COR-L47 (cell line): ENCODE measurements at places on chromosomes 13 and 19.

- DNase-seq, result no peak
Observed at GRCh38 chr19:54158812-54159351, 639 bp downstream of the LENG1 start.

- no peak for DNase-seq
Observed at GRCh38 chr19:38686530-38686888, 39.1 kb downstream of the ACTN4 start.

DNA sequence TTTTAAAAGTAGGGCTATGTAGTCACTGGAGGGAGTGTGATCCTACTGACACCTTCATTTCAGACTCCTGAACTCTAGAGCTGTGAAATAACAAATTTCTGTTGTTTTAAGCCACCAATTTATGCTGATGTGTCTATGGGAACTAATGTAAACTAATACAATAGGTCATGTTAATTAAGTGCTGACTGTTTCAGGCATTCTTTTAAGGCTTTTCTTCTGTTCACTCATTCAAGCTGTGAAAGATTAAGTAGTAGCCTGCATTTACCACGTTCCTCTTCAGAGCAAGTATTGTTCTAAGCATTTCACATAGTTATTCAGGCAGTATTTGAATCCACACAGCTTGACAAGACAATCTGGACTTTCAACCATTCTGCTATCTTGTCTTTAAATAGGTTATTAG lies 1135.0 kb downstream of the SLITRK1 start:
- no peak for DNase-seq

DNA sequence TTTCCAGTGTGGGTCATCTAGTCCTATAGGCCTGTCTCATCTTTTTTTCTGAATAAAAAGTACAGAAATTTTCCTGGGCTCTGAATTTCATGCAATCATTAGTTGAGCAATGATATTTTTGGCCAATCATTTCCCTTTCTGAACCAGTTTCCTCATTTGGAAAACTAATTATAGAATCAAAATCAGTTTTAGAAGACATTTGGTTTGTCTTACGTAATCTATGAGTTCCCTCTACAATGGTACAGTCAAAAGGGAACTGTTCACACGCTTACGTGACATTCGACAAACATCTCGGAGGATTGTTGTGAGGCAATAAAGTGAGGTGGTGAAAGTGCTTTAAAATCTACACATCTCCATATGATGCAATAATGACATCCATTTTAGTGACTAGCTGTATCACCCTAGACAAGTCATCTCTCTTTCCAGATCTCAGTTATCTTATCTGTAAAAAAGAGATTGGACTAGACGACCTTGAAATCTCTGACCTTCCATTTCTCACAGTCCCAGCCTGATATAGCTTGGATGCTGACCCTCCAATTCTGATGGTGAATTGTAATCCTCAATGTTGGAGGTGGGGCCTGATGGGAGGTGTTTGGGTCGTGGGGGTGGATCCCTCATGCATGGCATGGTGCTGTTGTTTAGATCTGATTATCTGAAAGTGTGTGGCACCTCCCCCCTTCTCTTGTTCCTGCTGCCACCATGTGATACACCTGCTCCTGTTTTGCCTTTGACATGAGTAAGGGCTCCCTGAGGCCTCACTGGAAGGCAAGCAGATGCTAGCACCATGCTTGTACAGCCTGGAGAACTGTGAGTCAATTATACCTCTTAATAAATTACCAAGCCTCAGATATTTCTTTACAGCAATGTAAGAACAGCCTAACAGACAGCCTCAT lies 26.7 kb downstream of the FLT1 start:
- DNase-seq, result no peak

- DNase-seq, result no peak
Observed at GRCh38 chr13:51636349-51636890, 52.2 kb downstream of the WDFY2 start.

GRCh38 chr13:36712770-36713169 lies 39.0 kb downstream of the SERTM1 start:
- no peak for DNase-seq

GRCh38 chr19:57583104-57583520 lies 833 bp upstream of the ZIK1 start:
- no peak for DNase-seq

DNA sequence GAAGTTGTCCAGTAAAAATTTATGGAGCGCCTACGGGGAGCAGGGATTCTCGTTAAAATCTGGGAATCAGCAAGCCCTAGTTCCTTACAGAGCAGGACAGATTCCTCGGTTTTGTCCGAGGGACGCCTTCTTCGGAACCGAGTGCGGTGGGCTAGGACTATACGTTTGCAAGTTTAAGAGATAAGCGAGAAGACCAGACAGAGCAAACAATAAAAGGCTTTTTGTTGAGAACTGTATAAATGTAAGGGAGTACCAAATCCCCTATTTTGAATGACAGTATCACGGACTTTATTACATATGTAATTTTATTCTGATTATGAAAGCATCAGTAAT lies 971 bp upstream of the ANKRD10 start:
- DNase-seq, result no peak

DNA sequence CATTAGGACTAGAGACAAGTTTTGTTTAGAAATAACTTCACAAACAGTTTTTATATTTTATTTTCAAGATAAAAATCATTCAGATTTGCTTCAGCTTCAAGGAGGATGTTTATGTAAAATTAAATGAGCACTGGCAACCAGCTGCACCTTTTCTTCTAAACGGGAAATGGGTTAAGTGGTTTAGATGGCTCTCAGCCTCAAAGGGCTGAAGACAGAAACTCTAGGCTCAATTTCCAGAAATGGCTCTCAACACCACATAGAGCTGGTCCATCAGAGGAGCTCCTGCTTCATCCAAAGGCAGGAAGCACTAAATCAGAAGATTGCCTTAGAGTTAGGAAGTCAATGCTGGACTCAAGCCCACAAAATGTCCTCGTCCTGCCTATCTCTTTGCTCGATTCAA lies 74.7 kb downstream of the ZNF429 start:
- DNase-seq, result no peak

DNA sequence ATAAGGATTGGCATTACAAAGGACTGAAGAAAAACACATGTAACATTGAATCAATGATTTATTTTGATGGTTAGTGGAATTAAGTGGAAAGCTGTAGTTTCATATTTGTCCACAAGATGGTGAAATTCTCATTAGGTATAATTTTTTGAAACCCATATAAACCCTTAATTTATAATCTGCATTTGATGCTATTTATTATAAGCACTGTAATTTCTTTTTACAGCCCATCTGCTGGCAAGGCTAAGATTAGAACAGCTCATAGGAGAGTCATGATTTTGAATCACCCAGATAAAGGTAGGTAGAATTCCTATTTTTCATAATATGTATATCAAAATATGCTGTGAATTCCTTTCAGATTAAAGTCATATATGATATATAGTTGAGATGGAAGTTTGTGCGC lies 62.2 kb downstream of the DNAJC15 start:
- peak; percentile 12 for DNase-seq

DNA sequence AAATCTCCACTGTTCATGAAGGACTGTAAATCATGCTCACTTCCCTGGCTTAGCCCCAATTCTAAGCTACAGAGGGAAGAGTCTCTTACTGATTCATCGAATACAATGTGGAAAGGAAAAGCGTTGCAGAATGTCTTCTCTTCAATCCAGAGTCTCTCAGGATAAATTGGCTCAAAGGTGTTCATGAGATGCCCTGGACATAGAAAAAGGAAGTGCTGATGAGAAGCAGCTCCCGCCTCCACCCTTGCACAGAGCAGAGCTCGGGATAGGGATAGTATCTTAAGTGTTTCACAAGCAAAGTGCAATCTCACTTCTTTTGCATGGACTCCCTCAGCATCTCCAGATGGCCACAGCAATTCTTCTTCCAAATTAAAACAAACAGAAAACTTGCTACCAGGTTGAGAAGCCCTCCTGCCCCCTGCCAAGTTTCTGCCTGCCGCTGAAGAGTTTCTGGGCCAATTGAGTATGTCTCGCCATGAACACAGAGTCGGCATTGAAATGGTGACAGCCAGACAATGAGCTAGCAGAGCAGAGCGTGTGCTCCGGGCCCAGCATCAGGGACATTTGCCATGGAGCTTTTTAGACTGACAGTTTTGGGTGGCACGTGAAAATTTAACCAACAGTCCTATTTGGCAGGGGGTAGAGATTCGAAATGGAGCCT lies 85.7 kb downstream of the C13orf42 start:
- no peak for DNase-seq
